Activated T-cell treated with anti-CD3 and anti-CD28 coated beads, Interleukin-2, amount 50 U/mL, for 72 hours (primary cell): ENCODE measurements at places on chromosomes 12 and 14.
A peak's percentile ranks its signal among the peaks of the same experiment; 100 is the strongest.

- DNase-seq: no peak
- no peaks in the 10 kb centered on the region for H3K36me3 ChIP-seq
- no peaks in the 10 kb centered on the region for H3K27me3 ChIP-seq
- no peaks in the 10 kb centered on the region for H3K4me1 ChIP-seq
- no peak overlapping the region for H3K27ac ChIP-seq
Observed at GRCh38 chr14:20818861-20819260, 16.2 kb upstream of the RNASE1 start.

GRCh38 chr12:2183556-2184541, 131.1 kb downstream of the CACNA1C start:
- H3K27ac ChIP-seq: no peak overlapping the region
- H3K4me3 ChIP-seq: no peak overlapping the region
- peaks cover 6% of the 10 kb centered on the region for H3K4me1 ChIP-seq
- H3K27me3 ChIP-seq: peaks cover 13% of the 10 kb centered on the region
- no peak for DNase-seq
- H3K36me3 ChIP-seq: no peaks in the 10 kb centered on the region

DNA sequence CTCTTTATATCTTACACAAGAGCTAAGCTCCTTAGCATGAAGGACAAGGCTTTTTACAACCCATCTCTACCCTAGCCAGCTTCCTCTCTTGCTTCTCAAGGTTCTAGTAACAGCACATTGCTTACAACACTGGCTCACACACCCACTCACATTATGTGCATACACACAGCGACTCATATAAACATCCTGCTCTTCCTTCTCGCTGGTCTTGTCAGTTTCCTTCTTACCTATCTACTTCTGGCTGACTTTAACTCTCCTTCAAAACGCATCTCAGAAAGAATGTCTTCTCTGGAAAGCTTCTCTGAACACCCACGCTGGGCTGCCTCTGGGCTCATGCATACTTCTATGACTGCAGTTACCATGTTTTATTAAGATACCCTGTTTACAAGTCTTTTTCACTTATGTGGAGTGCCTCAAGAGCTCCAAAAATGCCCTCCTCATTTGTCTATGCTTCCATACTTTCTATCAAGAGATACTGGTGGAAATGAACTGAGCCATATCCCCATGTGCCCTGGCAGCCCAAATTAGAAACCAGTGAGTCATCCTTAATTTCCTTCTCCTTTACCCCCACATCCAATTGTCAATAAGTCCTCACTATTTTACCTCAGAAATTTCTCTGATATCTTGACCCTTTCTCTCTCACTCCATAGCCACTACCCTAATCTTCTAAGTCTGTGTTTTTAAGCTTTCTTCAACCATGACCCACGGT, 126.9 kb upstream of the KRAS start:
- H3K4me1 ChIP-seq: peaks cover 75% of the 10 kb centered on the region
- peaks cover 4% of the 10 kb centered on the region for H3K36me3 ChIP-seq
- peaks cover 6% of the 10 kb centered on the region for H3K27me3 ChIP-seq
- peak; percentile 54 for DNase-seq
- peak overlapping the region; percentile 1 for H3K27ac ChIP-seq

- no peak overlapping the region for H3K27ac ChIP-seq
- H3K27me3 ChIP-seq: no peaks in the 10 kb centered on the region
Observed at GRCh38 chr12:42762395-42762925, 172.9 kb upstream of the PRICKLE1 start.
